H9 (cell line): ENCODE measurements at places on chromosomes 11 and 22.
A peak's percentile ranks its signal among the peaks of the same experiment; 100 is the strongest.

DNA sequence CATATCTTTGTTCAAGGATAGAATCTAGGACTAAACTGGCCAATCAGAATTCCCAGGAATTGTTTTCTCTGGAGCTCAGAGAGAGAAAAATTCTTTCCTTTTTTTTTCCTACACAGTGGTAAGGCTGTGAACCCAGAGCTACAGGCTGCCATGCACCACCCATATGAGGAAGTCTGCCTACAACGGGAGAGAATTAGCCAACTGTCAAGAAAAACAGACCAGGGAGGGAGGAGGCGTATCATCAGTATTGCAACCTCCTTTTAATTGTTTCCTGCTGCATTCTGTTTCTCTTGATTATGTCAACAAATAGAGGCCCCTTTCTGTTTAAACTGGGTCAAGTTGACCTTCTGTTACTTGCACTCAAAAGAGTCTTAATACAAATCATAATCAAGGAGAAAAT lies 176.5 kb upstream of the UBASH3B start:
- DNase-seq, result no peak

- peak; percentile 99 for DNase-seq
These were observed at the start of gene COX8A for GRCh38 chr11:63974259-63975143. Gene COX8A, plus strand, starts transcription at chr11:63974620. Its CDS starts 61 bp downstream, at chr11:63974681.

- DNase-seq, result no peak
These were observed 123.9 kb downstream of the PAX6 start for GRCh38 chr11:31687256-31687655.

DNA sequence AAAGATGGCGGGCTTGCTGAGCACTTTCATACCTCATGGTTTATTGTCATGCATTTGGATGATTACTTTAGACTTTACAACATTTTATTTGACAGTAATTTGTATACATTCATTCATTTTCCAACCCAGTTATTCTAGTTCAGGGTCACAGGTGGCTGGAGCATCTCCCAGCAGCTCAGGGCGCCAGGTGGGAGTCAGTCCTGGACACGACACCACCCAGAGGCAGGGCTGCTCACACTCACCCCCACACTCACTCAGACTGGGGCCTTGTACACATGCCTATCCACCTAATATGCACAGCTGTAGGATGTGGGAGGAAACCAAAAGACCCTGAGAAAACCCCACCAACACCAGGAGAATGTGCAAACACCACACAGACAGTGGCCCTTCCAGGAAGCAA lies 123.9 kb downstream of the OPCML start:
- DNase-seq, result no peak
